ENCODE measurements at places on chromosomes 12 and 14. TPM values are rescaled to one million over a fixed set of nuclear protein-coding genes. Genes with fewer than 3 reads are reported as not detected.

DNA sequence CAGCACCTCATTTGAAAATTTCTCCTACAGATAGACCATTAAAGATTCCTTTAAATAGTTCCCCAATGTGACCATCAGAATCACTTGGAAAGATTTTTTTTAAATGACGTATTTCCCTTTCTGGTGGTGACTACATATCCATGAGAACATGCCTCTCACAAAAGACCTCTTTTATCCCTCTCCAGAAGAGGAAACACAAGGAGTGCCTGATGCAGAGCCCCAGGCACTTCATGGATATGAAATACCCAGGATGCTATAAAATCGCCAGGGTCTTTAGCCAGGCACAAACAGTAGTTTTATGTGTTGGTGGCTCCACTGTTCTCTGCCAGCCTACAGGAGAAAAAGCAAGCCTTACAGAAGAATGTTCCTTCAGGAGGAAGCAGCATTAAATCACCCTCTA lies 97.1 kb downstream of the ETNK1 start:
- H3K27me3 ChIP-seq: no peaks in the 10 kb centered on the region
- H3K4me1 ChIP-seq: no peaks in the 10 kb centered on the region
- DNase-seq: no peak
- no peak overlapping the region for H3K27ac ChIP-seq
- no peaks in the 10 kb centered on the region for H3K36me3 ChIP-seq
- no peak overlapping the region for H3K4me3 ChIP-seq

DNA sequence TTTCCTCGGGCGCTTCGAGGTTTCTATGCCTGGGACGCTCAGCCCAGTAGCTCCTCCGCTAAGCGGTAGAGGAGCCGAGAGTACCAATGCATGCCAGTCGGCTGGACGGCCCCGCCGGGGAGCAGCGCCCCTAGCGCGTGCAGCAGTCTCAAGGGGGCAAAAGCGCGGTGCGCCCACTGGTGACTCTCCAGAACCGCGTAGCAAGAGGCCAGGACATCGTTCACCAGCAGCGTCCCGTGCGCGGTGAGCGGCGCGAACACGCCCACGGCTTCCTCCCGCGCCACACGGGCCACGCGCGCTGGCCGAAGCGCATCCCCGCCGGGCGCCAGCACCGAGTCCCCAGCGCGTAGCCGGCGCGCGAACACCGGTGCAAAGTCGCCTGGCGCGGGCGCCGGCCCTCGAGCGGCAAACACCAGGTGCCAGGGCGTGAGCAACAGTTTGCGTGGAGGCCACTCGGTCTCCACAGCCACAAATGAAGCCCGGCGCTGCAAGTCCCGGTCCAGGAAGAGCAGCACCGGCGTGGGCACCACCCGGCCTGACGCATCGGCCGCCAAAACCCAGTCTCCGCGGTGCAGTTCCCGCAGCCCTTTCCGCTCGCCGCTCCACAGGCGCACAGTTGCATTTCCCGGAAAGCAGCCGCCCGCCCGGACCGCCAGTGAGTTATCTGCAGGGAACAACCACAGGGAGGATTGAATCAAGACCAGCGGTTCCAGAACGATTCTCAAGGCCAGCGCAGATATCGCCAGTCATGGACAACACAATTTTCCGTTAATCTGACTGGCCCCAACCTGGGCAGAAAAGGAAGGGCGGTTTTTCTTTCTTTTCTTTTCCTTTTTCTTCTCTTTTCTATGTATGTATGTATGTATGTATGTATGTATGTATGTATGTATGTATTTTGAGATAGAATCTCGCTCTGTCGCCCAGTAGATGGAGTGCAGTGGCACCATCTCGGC lies 4.5 kb downstream of the DHH start:
- no peak overlapping the region for H3K27ac ChIP-seq
- peaks cover 60% of the 10 kb centered on the region for H3K27me3 ChIP-seq
- H3K4me1 ChIP-seq: peaks cover 28% of the 10 kb centered on the region

- H3K27me3 ChIP-seq: no peaks in the 10 kb centered on the region
- peak overlapping the region; percentile 83 for H3K27ac ChIP-seq
- H3K4me3 ChIP-seq: no peak overlapping the region
- H3K36me3 ChIP-seq: no peaks in the 10 kb centered on the region
- peaks cover 47% of the 10 kb centered on the region for H3K4me1 ChIP-seq
These were observed 31.3 kb downstream of the ACTN1 start for GRCh38 chr14:68947802-68948201.

Gene KRT3
- not detected for total RNA-seq

DNA sequence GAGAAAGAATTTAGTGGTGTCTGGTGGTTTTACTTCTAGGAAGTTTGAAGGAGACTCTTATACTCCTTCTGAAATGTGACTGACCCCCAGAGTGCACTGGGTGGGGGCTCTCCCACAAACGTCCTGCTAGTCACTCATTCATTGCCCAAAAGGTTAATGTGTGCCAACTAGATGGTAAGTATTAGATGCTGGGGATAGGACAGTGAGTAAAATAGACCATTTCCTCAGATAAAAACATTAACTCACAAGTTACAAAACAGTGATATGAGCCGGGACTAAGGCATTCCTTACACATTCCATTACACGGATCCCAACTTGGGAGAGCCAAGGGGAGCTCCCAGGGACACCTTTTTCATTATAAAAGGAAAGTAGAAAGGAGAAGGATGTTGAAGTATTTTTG lies 185.1 kb downstream of the ATXN7L3B start:
- no peak for DNase-seq
- no peaks in the 10 kb centered on the region for H3K4me1 ChIP-seq
- no peaks in the 10 kb centered on the region for H3K27me3 ChIP-seq
- no peak overlapping the region for H3K27ac ChIP-seq
- no peak overlapping the region for H3K4me3 ChIP-seq

DNA sequence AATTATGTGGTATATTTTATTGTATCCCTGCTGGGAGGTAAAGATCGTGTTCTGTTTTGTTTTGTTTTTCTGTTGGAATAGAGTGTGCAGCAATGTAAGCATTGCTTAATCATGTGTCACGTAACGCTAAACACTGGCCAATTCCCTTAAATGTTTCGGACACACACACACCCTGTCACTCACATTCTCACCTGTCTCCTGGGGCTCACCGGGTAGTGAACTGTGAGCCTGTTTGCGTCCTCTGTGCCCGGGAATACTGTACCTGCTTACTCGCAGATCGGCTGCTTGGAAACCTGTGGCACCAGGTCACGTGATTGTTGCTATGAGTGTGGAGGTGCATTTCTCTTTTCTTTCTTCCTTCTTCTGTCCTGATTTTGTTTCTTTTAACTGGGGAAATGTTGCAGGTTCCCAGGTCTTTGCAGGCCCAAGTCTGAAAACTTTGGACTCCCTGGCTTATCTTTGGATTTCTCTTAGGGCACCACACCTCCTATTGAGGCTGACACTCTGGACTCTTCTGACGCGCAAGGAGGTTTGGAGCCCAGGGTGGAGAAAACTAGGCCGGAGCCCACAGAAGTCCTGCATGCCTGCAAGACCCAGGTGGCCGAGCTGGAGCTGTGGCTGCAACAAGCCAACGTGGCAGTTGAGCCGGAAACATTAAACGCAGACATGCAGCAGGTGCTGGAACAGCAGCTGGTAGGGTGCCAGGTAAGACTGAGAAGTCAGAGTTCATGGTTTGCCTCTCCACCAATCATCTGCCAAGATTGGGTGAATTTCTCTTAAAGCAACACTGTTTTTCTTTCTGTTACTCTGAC lies 181.1 kb downstream of the ESR2 start:
- H3K4me1 ChIP-seq: no peaks in the 10 kb centered on the region
- peak; percentile 57 for DNase-seq
- H3K27me3 ChIP-seq: no peaks in the 10 kb centered on the region
- H3K36me3 ChIP-seq: no peaks in the 10 kb centered on the region

Gene ANO4
- 0.33 TPM for total RNA-seq

- H3K4me1 ChIP-seq: no peaks in the 10 kb centered on the region
- H3K27ac ChIP-seq: no peak overlapping the region
- H3K36me3 ChIP-seq: no peaks in the 10 kb centered on the region
- H3K4me3 ChIP-seq: no peak overlapping the region
- DNase-seq: no peak
These were observed 160.9 kb downstream of the VRK1 start for GRCh38 chr14:96958057-96958456.

Gene AKAP6
- total RNA-seq: 1.1 TPM

Gene TGFB3
- 24.0 TPM for total RNA-seq

Gene ETFRF1
- 52.4 TPM for total RNA-seq

- no peaks in the 10 kb centered on the region for H3K36me3 ChIP-seq
- H3K27me3 ChIP-seq: no peaks in the 10 kb centered on the region
- H3K4me1 ChIP-seq: no peaks in the 10 kb centered on the region
- H3K4me3 ChIP-seq: peak within 1 kb of the TSS; percentile 90
These were observed at the start of gene KDM5A for GRCh38 chr12:389142-390096. Gene KDM5A, minus strand, starts transcription at chr12:389320. Its CDS starts 229 bp downstream, at chr12:389091.

DNA sequence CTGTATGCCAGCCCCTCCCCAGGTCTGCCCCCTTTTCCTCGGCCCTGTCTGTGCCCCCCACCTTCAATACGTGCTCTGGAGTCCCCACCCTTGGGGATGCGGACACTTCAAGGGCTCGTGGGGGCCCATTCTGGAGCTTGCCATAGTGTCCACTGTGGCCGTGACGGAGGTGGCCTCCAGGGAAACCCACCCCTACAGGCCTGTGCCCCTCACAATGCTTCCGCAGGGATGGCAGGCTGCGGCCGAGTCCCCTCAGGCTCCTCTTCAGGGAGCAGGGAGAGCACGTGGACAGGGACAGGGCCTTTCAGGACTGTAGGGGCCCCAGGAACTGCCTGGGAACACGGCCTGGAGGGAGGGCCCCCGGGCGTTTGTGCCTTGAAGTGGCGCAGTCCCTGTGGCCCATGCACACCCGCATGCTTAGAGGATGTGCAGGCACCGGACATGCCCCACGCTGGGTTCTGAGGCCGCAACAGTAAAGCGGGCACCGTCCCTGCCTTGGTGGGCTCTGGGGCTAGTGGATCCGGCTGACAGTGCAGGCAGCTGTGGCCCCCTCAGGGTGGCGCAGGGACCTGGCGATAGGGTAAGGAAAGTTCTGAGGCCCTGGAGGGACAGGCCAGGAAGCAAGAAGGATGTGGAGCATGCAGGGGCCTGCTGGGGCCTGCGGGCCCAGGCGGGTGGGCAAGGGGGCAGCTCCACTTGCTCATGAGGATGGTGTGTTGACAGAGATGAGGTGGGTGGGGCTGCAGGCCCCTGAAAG lies 209.0 kb upstream of the RTL1 start:
- no peak overlapping the region for H3K4me3 ChIP-seq
- H3K27ac ChIP-seq: no peak overlapping the region
- H3K27me3 ChIP-seq: no peaks in the 10 kb centered on the region
- no peak for DNase-seq
- no peaks in the 10 kb centered on the region for H3K36me3 ChIP-seq

DNA sequence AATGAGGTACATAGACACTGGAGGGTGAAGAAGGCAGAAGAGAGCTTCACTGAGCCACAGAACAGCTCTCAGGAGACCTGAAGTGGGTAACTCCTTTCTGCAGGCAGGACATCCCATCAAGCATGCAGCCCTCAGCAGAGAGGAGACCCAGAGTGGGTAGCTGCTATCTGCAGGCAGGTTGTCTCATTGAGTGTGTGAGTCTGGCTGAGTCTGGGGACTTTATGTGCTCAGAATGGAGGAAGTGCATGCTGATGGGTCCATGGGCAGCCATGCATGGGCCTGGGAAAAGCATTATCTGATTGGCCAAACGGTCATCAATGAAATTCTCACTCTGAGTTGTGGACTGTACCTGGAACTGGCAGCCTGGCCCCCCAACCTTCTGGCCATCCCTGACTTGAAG lies 14.7 kb upstream of the HIGD1C start:
- no peaks in the 10 kb centered on the region for H3K36me3 ChIP-seq
- DNase-seq: no peak
- no peaks in the 10 kb centered on the region for H3K27me3 ChIP-seq
- no peak overlapping the region for H3K4me3 ChIP-seq
- H3K4me1 ChIP-seq: peaks cover 15% of the 10 kb centered on the region

Gene CIT
- total RNA-seq: 2.4 TPM

Gene TXNDC16
- total RNA-seq: 13.1 TPM

Gene KLHDC1
- total RNA-seq: 13.5 TPM

DNA sequence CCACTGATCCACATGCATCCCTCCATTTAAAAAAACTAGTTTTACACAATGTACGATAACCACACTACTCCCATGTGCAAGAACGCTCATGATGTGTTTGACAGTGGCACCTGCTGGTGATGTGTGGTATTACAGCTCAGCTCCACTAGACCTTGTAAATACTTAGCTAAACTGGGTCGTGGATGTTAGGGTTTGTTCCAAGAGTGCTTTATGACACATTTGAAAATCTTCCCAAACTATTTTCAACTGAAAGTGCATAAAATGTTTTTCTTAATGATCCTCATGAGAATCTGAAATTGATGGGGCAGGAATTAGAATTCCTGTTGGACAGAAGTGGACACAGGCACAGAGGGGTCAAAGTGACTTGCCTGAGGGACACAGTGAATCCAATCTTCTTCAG lies 99.2 kb downstream of the SCARB1 start:
- H3K27me3 ChIP-seq: no peaks in the 10 kb centered on the region
- peaks cover 9% of the 10 kb centered on the region for H3K4me1 ChIP-seq
- DNase-seq: no peak
- H3K4me3 ChIP-seq: no peak overlapping the region

Gene NKX2-1
- total RNA-seq: not detected

GRCh38 chr12:63400718-63401117 lies 249.7 kb upstream of the AVPR1A start:
- no peak overlapping the region for H3K27ac ChIP-seq
- no peaks in the 10 kb centered on the region for H3K36me3 ChIP-seq
- H3K4me1 ChIP-seq: no peaks in the 10 kb centered on the region

All from breast epithelium (tissue), 4 donors.